ENCODE measurements at places on chromosomes 5 and 9.

DNA sequence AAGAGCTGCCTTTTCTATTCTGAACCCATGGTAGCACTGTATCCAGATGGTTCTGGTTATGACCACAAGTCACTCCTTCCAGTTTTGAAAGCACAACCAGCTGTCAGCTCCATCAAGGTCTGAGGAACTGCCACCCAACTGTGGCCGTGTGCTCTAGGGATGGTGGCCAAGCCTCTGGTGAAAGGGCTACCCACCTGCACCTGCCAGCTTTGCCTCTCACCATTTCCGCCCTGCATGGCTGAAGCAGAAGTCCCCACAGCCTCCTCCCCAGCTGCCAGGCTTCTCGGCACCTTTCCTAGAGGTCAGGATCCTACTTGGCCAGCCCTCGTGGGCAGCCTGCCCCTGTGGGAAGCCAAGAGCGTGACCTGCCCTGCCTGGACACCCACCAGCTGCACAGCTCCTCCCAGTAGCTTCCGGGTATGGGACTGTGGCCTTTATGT, 16.8 kb downstream of the SEMA5A start:
- DNase-seq: no peak

DNA sequence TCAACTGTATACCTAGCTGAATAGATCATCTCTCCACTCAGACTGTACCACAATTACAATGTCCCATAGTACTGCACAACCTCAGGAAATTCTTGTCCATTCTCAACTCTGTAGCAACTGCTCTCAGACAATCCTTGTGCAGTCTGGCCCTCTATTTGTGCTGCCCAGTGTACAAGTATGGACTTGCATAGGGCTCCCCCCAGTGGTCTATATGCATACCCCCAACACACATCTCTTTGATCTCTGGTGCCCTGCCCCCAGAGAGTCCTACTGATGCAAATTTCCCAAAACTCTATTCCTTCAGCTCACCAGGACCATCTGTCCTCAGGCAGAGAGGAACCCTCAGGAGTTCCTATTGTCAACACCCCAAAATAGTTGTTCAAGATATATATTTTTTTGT, 205.3 kb downstream of the SLCO4C1 start:
- DNase-seq: no peak

GRCh38 chr5:128253880-128254279, 170.3 kb downstream of the SLC12A2 start:
- DNase-seq: no peak

GRCh38 chr5:110815916-110816605, 77.3 kb downstream of the SLC25A46 start:
- DNase-seq: no peak

DNA sequence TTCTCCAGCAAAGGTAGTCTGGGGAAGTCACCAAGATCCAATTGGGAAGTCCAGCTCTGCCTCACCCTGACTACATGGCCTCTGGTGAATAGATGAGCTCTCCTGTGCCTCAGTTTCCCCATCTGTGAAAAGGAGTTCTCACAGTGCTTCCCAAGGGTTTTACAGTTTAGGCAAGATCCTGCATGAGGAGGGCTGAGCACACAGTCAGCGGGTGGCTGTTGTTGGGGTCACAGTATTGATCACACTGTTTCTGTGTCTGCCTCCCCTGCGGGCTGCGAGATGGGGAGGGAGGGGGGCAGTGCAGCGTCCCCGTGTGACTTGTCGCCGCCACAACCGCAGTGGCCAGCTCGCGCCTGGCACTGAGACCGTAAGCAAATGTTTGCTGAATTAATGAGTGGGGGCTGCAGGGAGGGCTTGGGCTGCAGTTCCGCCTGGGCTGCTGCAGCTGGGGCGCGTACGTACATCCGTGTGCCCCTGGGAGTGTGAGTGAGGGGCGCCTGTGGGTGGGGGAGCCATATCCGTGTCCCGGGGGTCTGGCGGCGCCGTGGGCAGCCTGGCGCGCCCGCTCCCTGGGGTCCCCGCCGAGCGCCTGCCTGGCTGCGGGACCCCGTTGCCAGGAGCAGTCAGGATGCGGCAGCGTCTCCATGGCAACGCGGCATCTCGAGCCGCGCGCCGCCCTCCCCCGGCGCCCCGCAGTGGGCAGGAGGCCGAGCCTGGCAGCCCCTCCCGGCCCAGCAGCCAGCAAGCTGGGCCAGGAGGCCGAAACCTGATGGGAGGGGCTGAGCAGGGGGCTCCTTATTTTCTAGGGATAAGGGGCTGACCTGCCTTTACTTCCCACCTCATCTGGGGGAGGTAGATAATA, 31.4 kb upstream of the PSD2 start:
- no peak for DNase-seq

DNA sequence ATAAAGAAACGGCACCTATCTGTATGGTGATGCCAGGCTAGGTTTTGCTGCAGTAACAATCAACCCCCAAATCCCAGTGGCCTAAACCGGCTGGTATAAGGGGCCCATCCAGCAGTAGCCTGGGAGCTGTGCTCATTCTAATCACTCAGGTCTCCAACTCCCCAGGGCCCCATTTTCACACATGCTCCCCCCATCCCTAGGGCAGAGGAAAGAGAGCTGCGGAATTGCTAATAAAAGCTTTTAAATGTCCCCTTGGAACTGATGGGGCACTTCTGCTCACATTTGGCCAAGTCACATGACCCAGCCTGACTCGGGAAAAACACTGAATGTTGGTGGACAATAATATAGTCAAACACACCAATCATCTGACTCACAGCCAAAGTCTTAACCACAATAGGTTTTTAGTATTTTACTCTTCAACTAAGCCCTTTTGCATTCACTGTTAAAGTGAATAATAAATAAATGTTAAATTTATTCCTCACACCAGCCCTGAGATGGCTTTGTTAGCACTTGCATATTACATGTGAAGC, 1.6 kb downstream of the FBLL1 start:
- DNase-seq: no peak

DNA sequence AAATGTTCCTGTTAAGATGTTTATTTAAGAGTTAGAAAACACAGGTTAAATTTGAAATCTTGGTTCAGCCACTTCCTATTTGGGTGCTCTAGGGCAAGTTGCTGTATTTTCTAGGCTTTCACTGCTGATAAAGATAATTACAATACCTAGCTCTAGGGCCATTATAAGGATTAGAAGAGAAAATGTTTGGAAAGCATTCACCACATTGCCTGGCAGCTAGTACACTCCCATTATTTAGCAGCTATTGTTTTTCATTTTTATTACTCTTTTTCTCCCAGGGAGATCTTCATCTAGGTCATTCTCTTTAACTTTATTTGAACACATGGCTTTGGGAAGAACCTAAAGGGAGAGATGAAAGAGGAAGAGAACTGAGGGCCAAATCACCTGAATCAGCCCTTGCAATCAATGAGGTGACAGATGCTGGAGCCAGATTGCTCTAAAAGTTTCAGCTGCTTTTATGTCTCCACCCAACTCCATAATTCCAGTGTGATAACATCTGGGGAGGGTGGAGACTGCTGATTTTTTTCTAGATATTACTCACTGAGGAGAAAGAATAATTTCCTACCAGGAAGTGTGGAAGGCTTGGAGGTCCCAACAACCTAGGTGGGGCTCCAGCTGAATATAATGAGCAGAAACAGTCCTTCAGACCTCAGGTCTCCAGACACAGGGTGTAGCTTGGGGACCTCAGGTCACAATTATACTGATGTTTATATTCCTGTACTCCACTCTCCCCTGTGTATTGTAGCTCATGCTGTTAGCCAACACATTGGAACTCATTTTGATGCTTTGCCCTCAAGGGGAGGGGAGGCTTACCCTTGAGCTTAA, 640.0 kb downstream of the RAB3C start:
- no peak for DNase-seq

DNA sequence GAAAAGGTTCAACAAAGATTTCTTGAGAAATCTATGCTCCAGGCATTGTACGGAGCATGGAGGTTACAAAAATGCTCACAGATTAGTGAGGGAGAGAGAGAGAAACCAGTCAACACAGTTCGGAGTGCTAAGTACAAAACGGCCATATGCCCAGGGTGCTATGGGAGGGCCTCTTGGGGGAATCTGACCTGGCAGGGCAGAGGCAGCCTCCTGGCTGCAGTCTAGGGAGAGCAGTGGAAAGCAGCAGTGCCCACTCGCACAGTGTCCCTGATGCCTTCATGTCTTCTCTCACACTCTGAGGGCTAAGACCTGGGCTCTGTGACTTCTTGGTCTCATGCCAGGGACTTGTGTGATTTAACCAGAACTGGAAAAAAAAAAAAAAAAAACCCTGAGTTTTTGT, 29.8 kb upstream of the SMC5 start:
- DNase-seq: no peak

- no peak for DNase-seq
Observed at GRCh38 chr9:127308652-127309434, 44.3 kb downstream of the GARNL3 start.

GRCh38 chr9:86046930-86047341, 52.4 kb downstream of the GOLM1 start:
- no peak for DNase-seq

GRCh38 chr5:82851471-82851870, 225.7 kb downstream of the TMEM167A start:
- DNase-seq: no peak

DNA sequence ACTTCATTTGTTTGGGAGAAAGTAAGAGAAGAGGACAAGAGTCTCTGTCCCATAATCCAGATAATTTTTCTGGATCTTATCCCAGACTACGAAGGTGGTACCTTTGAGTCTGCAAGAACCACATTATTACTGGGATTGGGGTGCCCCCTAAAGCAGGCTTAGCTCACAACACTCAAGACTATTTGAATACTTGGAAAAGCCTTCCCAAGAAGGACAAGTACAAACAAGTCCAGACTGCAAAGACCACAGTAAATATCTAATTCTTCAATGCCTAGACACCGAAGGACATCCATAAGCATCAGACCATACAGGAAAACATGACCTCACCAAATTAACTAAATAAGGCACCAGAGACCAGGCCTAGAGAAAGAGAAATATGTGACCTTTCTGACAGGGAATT, 40.2 kb upstream of the TMED7 start:
- DNase-seq: no peak

- peak; percentile 38 for DNase-seq
Observed at GRCh38 chr5:141850244-141850768, 27.9 kb downstream of the PCDH1 start.

GRCh38 chr5:181222630-181223057, 437 bp upstream of the TRIM41 start:
- DNase-seq: no peak

DNA sequence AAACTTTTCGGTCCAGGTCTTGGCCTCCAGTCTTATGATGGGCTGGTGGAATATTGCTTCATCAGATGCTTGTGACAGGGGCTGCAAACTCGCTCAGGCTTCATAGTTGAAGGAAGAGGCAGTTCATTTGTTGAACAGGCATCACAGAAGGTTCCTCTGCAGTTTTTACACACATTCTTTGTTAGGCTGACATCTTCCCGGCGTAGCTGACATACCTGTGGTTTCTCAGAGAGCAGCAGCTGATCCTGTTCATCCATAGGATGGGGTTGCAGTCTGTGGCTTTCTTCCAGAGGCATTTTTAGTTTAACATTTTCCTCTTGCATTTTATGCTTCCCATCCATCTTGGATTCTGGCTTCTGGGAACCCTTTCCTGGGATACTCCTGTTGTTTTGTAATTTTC, 1255.2 kb downstream of the EFNA5 start:
- no peak for DNase-seq

DNA sequence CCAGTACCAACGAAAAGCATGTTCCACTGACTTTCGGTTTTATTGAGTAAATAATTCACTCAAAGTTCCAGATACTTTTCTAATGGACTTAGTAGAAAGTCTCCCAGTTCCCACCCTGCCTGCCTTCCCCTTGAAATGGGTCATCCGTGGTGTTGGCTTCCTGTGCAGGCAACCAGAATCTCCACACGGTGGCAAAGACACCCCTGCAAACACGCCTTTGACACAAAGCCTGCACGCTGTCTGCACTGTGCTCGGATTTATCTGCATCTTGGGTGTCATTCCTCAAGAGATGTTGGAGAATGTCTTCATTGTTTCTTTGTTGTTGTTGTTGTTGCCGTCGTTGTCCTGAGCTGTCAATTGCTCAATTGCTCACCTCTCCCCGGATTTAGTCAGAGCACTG, 150.0 kb upstream of the IRX2 start:
- DNase-seq: peak; percentile 25

GRCh38 chr5:179815491-179816249, 5.0 kb upstream of the SQSTM1 start:
- DNase-seq: peak; percentile 64

DNA sequence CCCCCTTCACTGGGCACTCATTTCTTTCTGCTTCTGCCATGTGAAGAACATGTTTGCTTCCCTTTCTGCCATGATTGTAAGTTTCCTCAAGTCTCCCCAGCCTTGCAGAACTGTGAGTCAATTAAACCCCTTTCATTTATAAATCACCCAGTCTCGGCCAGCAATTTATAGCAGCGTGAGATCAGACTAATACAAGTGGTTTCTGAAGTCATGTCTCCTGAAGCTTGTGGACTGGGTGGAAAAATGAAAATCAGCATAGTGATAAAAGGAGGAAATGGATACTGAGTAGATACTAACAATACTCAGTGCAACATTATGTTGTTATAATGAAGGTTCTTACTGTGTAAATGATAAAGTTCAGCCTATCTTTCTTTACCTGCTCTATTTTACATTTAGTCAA, 35.1 kb downstream of the NNT start:
- DNase-seq: no peak

GRCh38 chr5:90655423-90655822, 96.8 kb downstream of the ADGRV1 start:
- DNase-seq: no peak

GRCh38 chr9:9246726-9247125, 1366.1 kb downstream of the PTPRD start:
- no peak for DNase-seq

GRCh38 chr9:112793213-112793810, 42.8 kb downstream of the SNX30 start:
- peak; percentile 74 for DNase-seq

DNA sequence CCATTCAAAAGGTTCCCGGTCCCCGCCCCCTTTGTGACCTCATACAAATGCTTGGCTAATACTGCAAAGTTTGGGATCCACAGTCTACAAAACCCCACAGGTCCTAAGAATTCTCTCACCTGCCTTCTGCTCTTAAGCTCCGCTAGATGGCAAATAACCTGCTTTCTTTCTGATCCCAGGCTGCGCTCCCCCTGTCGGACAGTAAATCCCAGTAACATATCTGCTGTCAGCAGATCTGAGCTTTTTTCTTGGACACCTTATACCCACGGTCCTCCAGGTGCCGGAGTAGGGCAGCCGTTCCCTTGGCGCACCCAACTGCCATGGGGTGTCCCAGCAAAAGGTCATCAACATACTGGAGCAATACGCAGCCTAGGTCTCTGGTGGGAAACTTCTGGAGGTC, 39.0 kb upstream of the PPP1R26 start:
- no peak for DNase-seq

GRCh38 chr9:137299938-137300337, 2.1 kb downstream of the NRARP start:
- DNase-seq: no peak

DNA sequence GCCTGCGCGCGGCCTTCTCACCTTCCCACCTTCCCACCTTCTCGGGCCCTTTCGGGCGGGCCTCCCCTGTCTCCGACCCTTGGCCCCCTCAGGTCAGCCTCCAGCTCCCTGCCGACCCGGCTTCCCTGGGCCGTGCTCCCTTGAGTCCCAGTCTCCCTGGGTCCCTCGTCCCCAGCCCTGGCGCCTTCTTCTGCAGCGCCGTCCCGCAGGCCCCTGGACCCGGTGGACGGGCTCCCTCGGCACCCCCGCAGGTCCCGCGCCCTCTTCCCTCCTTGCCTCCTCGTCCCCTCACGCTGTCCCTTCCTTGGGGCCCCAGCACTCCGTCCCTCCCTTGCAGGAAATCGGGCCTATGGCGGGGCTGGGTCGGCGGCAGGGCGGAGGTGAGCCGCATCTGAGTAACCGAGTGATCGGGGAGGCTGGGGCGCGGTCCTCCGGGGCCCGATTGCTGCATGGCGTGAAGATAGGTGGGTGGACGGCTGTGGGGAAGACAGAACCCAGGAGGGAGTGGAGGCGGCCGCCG, 7.6 kb downstream of the ARPC5L start:
- no peak for DNase-seq

Data from tibial artery (tissue), 4 donors.